ENCODE measurements at places on chromosomes 1 and 21.

GRCh38 chr1:207646944-207647579, 2.1 kb downstream of the CR1L start:
- DNase-seq, result no peak

DNA sequence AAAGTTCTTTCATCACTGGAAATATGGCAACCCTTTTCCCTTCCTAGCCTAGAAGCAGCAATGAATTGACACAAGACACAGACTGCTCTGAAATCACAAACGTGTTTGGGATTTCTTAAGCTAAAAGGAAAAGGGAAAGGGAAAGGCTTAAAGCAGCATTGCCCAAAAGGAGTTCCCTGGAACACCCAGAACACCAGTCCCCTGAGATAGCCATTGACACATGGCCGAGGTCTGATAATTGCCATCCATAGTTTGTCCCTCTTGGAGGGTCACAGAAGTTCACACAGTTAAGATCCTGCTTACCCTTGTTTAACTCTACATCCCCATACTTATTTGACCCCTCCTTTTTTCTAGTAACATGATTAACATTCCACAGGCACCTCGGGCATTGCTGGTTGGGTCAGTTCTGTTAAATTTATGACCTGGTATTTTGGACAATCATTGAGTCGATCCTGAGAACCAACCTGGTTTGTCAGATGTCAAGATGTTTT, 72.9 kb downstream of the ZNF281 start:
- no peak for DNase-seq

DNA sequence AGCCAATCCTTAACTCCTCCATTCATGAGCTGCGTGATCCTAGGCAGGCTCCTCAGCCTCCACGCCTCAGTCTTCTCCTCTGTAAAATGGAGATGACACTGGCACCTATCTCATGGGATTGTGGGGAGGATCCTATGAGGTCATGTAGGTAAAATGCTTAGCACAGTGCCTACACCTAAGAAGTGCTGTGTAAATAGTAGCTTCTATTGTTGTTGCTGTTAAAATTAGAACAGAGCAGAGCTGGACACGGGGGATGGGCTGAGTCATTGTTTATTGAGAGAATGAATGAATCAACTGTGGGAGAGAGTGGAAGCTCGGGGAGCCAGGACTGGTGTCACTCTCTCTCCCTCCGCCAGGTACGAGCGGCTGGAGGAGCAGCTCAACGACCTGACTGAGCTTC, 43.0 kb downstream of the TMCC2 start:
- DNase-seq, result no peak

DNA sequence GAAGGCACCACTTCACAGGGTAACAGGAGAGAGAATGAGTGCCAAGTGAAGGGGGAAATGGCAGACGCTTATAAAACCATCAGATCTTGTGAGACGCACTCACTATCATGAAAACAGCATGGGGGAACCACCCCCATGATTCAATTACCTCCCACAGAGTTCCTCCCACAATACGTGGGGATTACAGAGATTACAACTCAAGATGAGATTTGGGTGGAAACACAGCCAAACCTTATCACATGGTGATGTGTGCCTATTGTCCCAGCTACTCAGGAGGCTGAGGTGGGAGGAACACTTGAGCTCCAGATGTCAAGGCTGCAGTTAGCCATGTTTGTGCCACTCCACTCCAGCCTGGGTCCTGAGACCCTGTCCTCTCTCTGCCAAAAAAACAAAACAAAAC, 56.0 kb upstream of the DSCAM start:
- DNase-seq, result no peak

DNA sequence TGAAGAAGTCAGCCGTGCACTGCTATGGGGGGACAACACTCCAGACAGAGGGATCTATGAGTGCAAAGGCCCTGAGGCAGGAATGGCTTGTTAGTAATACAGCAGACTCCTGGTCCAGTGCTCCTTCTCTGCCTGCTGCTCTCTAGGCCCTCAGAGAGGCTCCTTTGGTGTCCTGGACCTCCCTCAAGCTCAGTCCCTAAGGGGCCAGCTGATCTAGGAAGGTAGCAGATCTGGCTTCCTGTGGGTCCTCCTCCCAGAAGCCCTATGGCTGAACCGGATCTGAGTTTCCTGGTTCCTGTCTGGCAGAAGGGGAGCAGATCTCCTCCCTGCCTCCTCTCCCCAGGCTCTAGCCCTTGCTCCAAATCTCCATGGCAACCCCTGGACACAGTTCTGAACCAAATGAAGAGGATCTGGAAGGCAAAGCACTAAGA, at the start of gene LDLRAD2:
Gene LDLRAD2 (plus strand): TSS at position 391 of the 431 bp plus-strand sequence. CDS start 187 bp downstream, outside the sequence.
- DNase-seq, result no peak

GRCh38 chr1:116292929-116293725, 79.9 kb upstream of the ATP1A1 start:
- no peak for DNase-seq

- DNase-seq, result no peak
These were observed 2099.8 kb downstream of the MRPL39 start for GRCh38 chr21:23507501-23507900.

DNA sequence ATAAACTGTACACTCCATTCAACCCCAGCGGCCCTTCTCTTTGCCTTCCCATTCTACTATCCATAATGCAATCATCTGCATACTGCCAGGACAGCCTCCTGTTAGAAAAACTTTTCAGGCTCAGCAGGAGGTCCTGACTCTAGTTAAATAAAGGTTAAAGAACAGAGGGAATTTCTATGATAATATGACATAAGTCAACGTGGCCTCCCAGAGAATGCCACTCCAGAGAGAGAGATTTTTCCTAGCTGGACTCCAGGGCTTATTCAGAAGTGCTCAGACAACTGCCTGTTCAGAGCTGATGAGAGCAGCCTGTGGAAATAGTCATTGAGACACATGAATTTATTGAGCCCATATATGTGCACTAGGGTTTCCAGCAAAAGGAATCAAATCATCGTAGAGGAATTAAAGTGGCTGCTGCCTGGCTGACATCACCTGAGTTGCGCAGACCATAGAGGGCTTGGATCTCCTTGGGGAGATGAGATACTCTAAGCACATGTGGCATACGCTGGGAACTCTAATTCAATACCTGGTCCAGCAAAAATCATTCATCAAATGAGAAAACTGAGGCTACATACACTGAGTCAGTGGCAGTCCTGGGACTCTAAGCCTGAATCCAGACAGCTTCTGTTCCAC, 736.2 kb downstream of the PTPRU start:
- no peak for DNase-seq

- no peak for DNase-seq
These were observed 336.3 kb downstream of the PBX1 start for GRCh38 chr1:164895026-164895912.

DNA sequence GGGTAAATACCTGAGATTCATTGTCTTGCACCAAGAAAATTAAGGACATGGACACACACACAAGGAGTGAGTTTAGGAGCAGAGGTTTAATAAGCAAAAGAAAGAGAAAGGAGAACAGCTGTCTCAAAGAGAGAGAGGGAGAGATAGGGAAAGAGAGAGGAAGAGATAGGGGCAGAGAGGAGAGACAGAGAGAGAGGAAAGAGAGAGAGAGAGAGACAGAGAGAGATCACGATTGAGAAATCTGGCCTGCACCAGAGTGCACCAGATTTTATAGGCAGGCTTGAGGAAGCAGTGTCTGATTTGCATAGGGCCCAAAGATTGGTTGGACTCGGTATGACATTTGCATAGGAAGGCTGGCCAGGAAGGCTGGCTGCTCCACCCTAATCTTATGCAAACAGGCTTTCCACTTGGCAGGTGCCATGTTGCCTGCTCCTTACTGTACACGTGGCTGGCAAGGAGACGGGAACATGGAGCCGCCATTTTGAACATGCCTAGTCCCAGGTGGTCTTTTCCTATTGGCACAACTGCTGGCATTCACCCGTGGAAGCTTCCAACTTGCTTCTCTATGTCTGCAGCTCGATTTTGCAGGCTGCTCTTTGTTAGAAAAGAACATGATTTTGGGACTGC, 419.9 kb downstream of the ZP4 start:
- no peak for DNase-seq

DNA sequence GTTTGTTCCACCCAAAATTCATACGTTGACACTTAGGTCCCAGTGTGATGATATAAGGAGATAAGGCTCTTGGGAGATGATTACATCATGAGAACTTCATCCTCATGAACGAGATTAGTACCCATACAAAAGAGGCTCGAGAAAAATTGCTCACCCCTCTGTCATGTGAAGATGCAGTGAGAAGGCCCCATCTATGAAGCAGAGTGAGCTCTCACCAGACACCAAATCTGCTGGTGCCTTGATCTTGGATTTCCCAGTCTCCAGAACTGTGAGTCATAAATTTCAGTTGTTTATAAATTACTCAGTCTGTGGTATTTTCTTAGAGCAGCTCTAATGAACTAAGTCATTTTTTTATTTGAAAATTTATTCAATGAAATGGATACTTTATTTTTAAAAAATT, 42.6 kb upstream of the USP25 start:
- DNase-seq, result no peak

DNA sequence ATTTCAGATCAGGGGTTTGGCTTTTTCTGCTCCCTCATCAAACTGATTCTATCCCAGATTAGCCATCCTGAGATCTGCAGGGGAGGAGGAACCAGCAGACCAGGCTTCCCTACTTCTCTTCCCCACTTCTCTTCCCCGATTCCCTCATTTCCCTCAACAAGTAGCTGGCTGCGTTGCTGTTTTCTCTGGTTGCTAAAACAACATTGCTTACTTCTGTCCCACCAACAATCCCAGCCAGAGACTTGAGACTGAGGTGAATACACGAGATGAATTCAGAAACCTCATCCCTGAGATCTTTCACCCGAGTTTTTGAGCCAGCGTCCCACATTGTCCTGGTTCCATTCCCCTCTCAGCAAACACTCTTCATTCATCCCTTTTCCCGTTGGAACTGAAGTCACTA, 22.4 kb downstream of the DYRK3 start:
- DNase-seq, result no peak

GRCh38 chr1:174448531-174448883, 743 bp downstream of the GPR52 start:
- DNase-seq, result no peak

DNA sequence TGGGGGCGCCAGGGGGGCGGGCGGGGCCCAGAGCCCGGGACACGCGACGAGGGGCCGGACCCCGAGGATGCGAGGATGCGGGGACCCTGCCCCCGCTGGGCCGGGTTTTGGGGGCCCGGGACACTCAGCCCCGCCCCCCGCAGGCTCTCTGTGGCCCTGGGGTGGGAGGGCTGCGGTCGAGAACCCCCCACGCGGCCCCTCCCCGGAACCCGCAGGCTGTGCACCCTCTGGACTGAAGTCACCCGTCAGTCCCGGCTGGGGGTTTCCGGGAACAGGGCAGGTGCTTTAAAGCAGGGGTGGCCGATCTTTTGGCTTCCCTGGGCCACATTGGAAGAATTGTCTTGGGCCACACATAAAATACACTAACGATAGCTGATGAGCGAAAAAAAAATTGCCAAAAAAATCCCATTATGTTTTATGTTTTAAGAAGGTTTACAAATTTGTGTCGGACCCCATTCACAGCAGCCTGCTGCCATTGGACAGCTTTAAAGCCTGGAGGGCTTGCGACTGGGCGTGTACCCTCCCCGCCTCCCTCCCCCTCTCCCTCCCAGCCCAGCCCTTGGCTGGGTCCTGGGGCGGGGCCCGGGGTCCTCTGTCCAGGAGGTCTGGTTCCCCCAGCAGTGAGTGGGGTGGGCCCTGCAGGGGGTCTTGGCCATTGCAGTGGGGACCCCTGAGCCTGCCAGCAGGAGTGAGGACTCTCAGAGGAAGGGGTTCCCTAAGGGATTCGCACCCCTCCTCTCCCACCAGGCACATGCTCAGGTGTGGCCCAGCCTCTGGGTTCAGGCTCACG, 21.6 kb upstream of the C1orf159 start:
- DNase-seq, result no peak

- DNase-seq, result no peak
These were observed 29.4 kb upstream of the TMPRSS2 start for GRCh38 chr21:41537356-41537755.

GRCh38 chr1:177198243-177198642, 27.5 kb downstream of the BRINP2 start:
- no peak for DNase-seq

- no peak for DNase-seq
These were observed 70.2 kb upstream of the ERRFI1 start for GRCh38 chr1:8096105-8097011.

DNA sequence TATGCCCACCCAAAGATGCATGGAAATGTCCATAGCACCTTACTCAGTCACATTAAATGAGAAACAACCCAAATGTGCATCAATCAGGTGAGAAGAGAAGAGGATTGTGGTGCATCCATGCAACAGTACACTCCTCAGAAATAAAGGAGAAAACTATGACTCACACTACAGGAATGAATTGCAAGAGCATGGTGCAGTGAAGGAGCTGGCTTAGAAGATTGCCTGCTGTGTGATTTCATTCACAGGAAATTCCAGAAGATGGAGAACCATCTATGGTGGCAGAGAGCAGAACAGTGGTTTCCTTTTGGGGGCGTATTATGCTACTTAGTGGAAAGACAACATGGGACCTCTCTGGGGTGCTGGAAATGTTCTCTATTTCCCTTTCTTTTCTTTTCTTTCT, 278.6 kb upstream of the AJAP1 start:
- no peak for DNase-seq

Measured in dorsolateral prefrontal cortex (tissue), 122 donors.